WTC11 (cell line): ENCODE measurements at places on chromosomes 5 and 9. TPM values are rescaled to one million over a fixed set of nuclear protein-coding genes. Genes with fewer than 3 reads are reported as not detected.

DNA sequence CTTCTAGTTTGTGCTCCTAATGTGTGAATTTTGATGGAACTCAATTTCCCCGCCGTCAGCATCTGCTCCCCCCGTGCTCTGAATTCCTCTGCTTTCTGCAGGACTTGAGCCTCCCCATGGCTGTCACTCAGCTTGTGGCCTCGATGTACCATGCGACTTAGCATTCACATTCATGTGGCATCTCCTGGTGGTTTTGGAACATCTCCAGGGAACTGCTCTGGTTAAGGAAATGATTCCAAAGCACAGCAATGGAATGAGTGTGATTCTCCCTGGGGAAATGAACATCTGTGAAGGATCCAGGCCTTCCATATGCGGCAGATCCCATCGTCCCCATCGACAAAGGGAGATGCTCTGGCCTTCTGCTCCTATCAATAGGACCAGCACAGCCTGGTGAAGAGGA is 119.0 kb downstream of the ENTREP1 start:
- no peak overlapping the region for H3K4me3 ChIP-seq
- H3K36me3 ChIP-seq = peaks cover 20% of the 10 kb centered on the region
- peaks cover 2% of the 10 kb centered on the region; the same call in 1 of the 2 replicates for H3K27me3 ChIP-seq
- peaks cover 7% of the 10 kb centered on the region for H3K4me1 ChIP-seq
- no peak overlapping the region for H3K27ac ChIP-seq

DNA sequence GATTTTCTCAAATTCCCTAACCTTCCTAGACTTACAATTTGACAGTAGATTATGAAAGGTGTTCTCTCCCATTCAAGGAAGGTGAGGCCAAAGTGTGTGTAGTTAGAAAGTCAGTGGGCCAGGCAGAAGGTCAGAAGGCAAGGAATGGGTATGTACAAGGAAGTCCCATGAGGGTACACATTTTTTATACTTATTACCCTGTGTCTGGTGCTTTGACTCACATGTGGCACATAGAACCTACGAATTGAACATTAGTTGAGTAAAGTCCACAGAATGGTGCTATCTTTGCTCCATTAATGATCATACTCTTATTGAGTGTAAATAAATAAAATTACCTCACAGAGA is 55.4 kb downstream of the IQGAP2 start:
- peaks cover 47% of the 10 kb centered on the region for H3K4me1 ChIP-seq
- no peaks in the 10 kb centered on the region for H3K27me3 ChIP-seq
- H3K27ac ChIP-seq = no peak overlapping the region
- no peak overlapping the region for H3K4me3 ChIP-seq
- DNase-seq = no peak

GRCh38 chr9:99811598-99812383 is 9.9 kb upstream of the NR4A3 start:
- H3K27ac ChIP-seq = 0 out of 2 replicates have a peak overlapping the region, but pooled peaks have one; percentile 24
- H3K4me3 ChIP-seq = peak overlapping the region; percentile 12; the same call in 1 of the 2 replicates
- no peaks in the 10 kb centered on the region for H3K27me3 ChIP-seq
- peaks cover 78% of the 10 kb centered on the region for H3K4me1 ChIP-seq
- H3K36me3 ChIP-seq = no peaks in the 10 kb centered on the region

TAF11L12 gene
- not detected in 3 replicates for total RNA-seq
